ENCODE measurements at places on chromosomes 12 and 14. TPM values are rescaled to one million over a fixed set of nuclear protein-coding genes. Genes with fewer than 3 reads are reported as not detected.

Gene TAS2R9
- not detected for total RNA-seq

Gene ANO2
- 20.1 TPM for total RNA-seq

Gene CLECL1
- not detected for total RNA-seq

Gene GPR132
- total RNA-seq = not detected

DNA sequence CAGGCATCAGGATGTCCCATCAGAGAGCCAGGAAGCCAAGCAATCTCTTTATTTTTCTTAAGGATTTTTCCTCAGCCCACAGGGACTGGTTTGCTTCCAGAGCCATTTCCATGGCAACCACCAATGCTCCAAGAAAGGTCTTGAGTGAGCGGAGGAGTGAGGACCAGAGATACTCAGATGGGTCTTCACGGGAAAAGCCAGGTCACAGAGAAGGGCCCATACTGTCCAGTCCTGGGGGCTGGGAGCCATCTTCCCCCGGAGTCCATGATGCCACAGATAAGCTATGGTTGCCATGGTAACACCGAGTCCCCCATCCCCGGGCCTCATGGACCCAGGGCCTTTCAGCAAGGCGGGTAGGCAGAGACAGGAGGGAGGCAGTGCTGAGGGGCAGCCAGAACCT is 28.6 kb downstream of the CMKLR1 start:
- no peak for DNase-seq

DNA sequence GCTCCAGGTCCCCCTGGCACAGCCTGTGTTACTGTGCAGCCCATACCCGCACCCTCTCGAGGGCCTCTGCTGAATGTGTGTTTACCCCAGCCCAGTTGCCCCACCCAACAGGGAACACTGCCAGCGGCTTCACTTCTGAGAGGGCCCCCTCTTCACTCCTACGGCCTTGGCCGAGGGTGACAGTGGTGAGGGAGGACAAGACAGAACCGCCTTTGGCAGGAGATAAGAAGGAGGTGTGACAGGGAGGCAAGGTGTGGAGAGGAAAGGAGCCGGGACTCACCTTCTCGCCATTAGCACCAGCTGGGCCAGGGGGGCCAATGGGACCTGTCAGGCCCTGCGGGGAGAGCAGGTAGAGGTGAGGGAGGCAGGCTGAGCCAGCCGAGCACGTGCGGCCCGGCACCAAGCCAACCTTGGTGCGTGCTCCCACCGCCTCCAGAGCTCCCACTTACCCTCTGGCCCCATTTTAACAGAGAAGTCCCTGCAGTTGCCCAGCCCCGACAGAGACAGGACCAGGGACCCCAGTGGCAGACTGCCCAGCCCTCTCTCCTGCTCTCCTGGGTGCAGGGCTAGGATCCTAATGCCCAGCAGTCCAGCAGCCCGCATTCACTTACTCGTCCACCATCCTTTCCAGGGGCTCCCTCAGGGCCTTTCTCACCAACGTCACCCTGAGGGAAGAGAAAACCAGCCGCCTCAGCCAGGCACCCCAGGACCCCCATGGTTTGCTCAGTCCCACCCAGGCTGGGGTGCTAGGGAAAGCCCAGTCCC is 18.3 kb downstream of the TMEM106C start:
- DNase-seq = no peak

- DNase-seq = no peak
Observed at GRCh38 chr14:85501751-85502150, 28.2 kb upstream of the FLRT2 start.

- DNase-seq = no peak
Observed at GRCh38 chr12:6962285-6963015, 8.0 kb downstream of the PHB2 start.

DNA sequence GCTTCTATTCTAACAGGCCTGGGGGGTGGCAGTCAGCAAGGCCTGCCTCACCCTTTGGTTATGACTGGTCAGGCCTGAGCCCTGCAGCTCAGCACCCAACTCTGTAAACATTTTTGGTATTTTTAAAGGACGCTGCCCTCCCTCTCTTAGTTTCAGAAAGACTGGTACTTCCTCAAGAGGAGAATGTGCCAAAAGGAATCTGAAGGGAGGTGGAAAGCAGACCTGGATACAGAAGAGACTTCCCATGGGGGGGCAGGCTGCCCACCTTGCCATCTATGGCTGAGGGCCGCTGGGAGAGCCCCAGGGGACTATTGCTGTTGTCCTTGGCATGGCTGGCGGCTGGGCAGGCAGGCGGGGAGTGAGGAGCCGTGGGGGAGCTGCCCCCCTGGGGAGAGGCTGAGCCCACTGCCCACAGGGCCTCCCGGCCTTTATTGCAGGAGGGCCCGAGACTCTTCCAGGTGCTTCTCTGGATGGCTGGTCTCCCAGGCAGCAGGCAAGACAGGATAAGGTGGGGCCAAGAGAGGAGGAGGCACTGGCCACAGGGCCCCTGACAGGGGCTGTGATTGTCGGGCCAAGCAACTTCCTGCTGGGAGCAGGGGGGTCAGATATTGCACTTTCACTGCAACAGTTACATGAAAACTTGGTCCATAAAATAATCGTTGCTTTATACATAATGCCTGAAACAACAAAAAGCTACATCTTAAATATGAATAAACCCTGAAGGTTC is 3.5 kb downstream of the ARL6IP4 start:
- no peak for DNase-seq

DNA sequence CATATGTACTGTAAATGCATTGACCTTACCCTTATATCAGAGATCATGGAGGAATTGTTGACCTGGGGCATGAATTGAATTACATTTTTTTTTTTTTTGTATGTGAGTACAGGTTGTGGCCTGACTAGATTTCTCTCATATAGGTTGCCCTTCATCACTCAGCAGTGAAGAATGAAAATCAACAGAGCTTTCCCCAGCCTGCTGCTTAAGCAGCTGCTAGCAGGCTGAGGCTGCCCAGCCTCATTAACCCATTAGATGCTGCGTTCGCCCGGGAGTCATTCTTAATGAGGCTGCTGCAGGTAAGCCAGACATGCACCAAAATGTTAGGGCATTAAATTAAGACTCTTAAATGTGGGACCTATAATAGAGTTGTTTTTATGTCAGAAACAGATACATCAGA is 236.0 kb downstream of the ETNK1 start:
- no peak for DNase-seq

DNA sequence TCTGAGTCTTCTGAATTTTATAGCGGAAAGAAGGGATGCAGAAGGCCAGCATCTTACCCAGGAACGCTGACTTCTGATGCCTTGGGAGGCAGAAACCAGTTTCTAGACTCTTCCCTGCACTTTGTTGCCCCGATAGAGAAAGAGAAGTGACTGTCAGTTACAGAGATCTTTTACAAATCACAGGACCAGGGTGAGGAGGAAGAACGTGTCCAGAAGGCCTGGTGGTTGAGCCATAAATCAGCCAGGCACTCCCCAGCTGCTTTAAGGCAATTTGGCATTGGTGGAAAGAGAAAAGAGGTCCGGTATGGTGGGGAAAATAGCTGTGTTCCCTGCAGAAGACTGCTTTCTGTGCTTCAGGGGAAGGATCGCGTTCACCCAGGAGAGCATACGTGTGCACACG is 88.7 kb upstream of the KCNA1 start:
- no peak for DNase-seq

DNA sequence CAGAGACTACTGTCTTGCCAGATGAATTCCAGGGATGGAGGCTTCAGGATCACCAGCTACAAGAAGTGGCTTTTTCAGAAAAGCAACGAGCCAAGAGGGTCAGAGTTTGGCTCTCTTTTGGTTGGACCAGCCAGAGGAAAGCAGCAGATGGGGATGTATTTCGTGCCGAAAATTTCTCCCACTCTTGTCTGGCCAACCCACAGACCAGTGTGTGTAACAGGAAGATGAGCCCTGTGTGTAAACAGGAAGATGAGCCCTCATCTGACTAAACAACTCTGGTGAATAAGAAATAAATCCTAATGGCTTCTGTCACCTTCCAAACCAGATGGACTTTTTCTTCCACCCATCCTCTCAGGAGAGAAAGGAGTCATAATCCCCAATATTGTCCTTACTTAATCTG is 13.1 kb downstream of the GPR68 start:
- DNase-seq = no peak
